ENCODE measurements at places on chromosomes 1 and 21.

DNA sequence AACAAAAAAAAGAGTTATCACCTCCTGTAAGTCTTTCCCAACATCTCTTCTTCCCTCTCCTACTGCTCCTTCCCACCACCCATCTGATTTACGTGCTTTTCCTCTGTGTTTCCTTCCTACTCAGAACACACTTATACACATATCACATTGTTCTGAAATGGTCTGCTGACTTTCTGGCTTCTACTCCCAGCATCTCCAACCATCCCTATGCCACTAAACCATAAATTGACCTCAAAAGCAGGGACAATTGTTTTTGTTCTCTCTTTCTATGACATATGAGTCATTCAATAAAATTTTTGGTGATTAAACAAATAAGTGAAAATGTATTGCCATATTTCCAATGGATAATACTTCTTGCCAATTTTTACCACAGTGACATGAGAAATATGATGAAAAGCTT lies 8.2 kb downstream of the GOLPH3L start:
- DNase-seq: no peak

- DNase-seq: no peak
Observed at GRCh38 chr1:39243302-39243701, 38.8 kb downstream of the MACF1 start.

- peak; percentile 51 for DNase-seq
Observed at GRCh38 chr21:35390013-35390776, 341.1 kb upstream of the RUNX1 start.

DNA sequence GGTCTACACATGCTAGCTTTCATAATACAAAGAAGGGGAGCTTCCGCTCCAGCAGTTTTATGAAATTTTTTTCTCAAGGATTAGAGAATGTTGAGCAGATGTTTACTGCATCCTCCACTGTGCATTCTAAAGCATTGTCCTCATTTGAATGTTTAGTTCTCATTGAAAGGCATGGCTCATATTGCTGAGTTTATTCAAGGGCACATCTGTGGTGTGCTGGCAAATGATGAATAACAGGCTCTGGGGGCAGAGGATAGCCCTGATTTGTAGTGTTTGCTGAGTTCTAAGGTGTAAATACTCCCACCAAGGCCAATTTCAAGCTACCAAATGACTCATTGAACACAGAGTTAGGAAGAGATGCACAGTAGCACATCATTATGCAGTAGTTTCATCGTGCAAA lies 303.2 kb upstream of the FAM78B start:
- DNase-seq: no peak

- DNase-seq: no peak
Observed at GRCh38 chr1:63908016-63908415, 134.2 kb downstream of the ROR1 start.

GRCh38 chr21:45972353-45972715 lies 9.2 kb upstream of the COL6A1 start:
- peak; percentile 57 for DNase-seq

DNA sequence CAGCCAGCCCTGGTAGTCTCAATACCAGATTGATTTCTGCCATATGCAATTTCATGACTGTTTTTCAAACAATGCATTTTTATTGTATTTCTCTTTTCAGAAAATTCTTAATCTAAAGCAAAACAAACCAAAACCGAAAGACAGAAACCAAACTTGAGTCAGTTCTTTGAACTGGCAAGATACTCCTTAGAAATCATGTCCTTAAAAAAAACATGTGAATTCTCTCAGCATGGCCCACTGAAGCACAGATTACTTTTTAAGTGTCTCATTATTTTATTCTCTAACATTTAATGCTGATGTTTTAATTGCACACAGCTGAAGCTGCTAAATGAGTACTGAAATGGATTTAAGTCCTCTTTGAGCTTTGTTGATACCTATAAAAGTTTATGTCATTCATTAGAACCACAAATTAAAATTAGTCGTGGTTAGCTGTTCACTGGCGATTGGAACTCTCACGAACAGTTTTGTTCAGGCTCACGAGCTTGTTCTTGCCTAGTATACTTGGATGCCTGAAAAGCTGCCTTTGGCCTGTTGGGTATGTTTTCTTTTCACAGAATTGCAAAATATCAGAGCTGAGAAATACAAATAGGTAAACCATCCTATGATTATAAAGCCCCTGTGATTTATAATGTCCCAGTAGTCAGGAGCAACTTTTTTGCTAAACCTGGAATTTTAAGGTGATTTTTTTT lies 87.5 kb downstream of the CAMTA1 start:
- DNase-seq: peak; percentile 19

GRCh38 chr1:1260843-1261560 lies 12.7 kb downstream of the UBE2J2 start:
- no peak for DNase-seq

DNA sequence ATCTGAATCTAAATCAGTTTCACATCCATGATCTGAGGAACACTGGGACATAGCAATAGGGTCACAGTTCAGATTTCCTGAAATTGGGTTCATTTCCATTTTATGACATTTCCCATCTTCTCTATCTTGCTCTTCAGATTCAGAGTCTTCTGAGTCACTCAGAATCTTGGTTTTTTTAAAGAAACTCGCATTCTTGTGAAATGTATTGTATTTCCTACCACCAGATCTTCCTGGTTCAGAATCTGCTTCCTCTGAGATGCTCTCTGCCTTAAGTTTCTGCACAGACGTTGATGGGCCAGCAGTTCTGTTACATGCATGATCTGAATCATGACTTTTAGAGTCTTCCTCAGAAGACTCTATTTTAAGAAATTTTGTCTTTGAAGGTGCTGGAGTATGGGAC lies 15.5 kb upstream of the PSMG1 start:
- no peak for DNase-seq

- no peak for DNase-seq
Observed at GRCh38 chr1:18204575-18204974, 97.0 kb downstream of the IGSF21 start.

GRCh38 chr1:116224561-116224960 lies 113.4 kb downstream of the MAB21L3 start:
- DNase-seq: no peak

- no peak for DNase-seq
Observed at GRCh38 chr1:154584267-154584994, 16.9 kb downstream of the CHRNB2 start.

DNA sequence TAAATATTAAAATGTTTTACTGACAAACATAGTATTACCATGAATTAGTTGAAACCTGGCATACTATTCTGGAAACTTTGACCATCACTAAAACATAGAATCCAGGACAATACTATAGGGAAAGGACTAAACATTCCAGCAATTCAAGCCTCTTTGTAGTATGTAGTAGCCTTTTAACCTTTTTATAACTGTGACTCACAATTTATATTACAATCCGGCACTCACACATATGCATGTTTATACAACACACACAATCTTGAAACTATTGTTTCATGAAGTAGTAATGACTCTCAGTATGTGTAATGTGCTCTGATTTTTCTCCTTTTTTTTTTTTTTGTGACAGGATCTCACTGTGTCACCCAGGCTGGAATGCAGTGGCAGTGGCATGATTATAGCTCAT lies 64.3 kb downstream of the ANKRD13C start:
- peak; percentile 5 for DNase-seq

GRCh38 chr1:234611225-234611846 lies 1.4 kb upstream of the IRF2BP2 start:
- peak; percentile 94 for DNase-seq

DNA sequence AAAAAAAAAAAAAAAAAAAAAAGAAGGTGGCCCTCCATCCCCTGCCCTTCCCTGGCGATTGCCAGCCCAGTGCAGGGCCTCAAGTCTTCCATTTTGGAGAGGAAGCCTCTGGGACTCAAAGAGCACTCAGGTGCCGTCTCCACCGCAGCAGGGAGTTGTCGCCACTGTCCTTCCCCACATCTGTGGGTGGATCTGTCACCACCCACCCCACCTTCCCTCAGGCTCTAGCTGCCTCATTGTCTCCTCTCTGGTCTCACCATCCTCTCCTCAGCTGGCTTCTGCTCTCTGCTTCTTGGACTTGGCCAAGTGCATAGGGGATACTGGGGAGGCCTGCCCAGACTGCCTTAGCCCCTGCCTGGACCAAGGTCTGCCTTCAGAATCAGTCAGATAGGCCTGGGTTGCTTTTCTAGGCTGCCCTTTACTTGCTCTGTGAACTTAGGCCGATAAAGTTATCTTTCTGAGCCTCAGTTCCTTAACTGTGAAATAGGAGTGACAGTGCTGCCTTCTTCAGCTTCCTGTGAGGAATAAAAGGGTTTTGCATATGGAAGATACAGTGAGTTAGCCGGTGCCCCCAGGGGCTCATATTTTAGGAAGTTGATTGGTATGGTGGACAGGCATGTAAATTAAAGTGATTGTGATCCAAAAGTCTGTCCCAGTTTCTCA lies 15.8 kb downstream of the RCC1 start:
- no peak for DNase-seq

DNA sequence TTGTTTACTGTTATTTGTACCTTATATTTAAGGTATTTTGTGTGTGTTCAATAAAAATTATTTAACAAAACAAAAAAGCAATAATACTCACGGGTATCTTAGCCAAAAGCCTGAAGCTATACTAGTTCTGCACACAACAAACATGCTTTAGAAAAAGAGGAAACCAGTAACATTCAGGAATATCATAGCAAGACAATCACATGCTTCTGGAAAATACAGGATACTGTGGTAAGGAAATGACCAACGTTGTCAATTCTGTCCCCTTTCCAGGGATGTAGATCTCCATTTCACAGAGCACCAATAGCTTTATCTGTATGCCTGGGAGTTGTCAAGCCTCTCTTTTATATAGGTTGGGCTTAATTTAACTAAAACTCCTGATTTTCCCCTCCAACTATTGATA lies 288.4 kb downstream of the SMYD3 start:
- DNase-seq: no peak

Measured in fibroblast of skin of scalp (primary cell).